ENCODE measurements at places on chromosomes 11 and 22. TPM values are rescaled to one million over a fixed set of nuclear protein-coding genes. Genes with fewer than 3 reads are reported as not detected.

Gene CYP2D6
- polyA plus RNA-seq, result 0.85 TPM

Gene RIMBP3B
- not detected for polyA plus RNA-seq

Gene CTSD
- 296 TPM for polyA plus RNA-seq

Gene ACRV1
- polyA plus RNA-seq, result not detected

Gene LRRC56
- polyA plus RNA-seq, result 1.5 TPM

Gene ELFN2
- 0.29 TPM for polyA plus RNA-seq

Gene PPFIA1
- 25.0 TPM for polyA plus RNA-seq

Gene SLC22A25
- polyA plus RNA-seq, result not detected

Gene SYT8
- 7.6 TPM for polyA plus RNA-seq
